Left lung (tissue), 14 donors: ENCODE measurements at places on chromosomes 1 and 21. TPM values are rescaled to one million over a fixed set of nuclear protein-coding genes. Genes with fewer than 3 reads are reported as not detected.

ARHGAP30 gene
- 18.8 TPM for total RNA-seq

- no peaks in the 10 kb centered on the region for H3K27me3 ChIP-seq
- H3K36me3 ChIP-seq, result peaks cover 56% of the 10 kb centered on the region
- no peak overlapping the region for H3K4me3 ChIP-seq
- DNase-seq, result no peak
These were observed 73.1 kb downstream of the SLC66A1 start for GRCh38 chr1:19385221-19385620.

DNA sequence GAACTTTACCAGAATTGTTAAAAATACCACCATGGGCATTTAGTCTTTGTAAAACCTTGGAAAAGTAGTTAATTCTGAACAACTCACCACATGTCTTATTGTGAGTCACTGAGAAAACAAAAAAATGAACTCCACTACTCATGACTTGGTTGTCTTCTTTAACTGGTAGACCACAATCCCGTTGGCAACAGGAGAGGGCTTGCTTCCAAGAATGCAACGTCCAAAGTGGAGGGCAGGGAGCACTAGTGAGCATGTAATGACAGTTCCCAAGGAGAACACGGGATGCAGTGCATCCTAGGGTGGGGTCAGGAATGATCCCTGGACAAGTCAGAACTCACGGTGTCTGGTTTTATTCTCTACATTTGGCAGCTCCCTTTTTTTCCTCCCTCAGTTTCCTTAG, 15.2 kb upstream of the HMCN1 start:
- DNase-seq, result peak; percentile 42
- no peak overlapping the region for H3K4me3 ChIP-seq

- H3K36me3 ChIP-seq, result peaks cover 15% of the 10 kb centered on the region
- no peak overlapping the region for H3K27ac ChIP-seq
- no peaks in the 10 kb centered on the region for H3K27me3 ChIP-seq
- no peak for DNase-seq
- H3K4me1 ChIP-seq, result peaks cover 3% of the 10 kb centered on the region
These were observed 3.2 kb downstream of the ZNF684 start for GRCh38 chr1:40534589-40534988.

DNA sequence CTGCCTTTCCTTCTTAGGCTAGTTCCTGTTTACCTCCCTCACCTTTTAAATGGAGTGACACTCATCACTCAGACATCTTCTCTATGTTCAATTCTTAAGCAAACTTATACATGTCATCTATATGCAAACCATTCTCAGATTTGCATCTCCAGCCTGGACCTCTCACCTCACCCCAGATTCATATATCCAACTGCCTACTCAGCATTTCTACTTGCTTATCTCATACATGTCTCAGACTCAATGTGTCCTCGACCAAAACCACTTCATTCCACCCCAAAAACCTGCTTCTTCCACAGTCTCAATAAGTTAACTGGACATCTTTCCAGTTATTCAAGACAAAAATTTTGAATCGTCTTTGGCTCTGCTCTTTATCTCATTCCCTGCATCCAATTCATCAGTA, 62.6 kb downstream of the ERICH3 start:
- no peaks in the 10 kb centered on the region for H3K4me1 ChIP-seq
- no peak overlapping the region for H3K4me3 ChIP-seq
- H3K36me3 ChIP-seq, result no peaks in the 10 kb centered on the region
- no peak overlapping the region for H3K27ac ChIP-seq

- H3K4me1 ChIP-seq, result no peaks in the 10 kb centered on the region
- no peak overlapping the region for H3K4me3 ChIP-seq
- H3K36me3 ChIP-seq, result no peaks in the 10 kb centered on the region
- DNase-seq, result no peak
These were observed 81.4 kb downstream of the TRABD2B start for GRCh38 chr1:47915677-47916353.

CSF3R gene
- total RNA-seq, result 63.8 TPM

GRCh38 chr1:209529233-209529632, 54.3 kb upstream of the CAMK1G start:
- no peak for DNase-seq
- H3K36me3 ChIP-seq, result no peaks in the 10 kb centered on the region
- H3K4me1 ChIP-seq, result no peaks in the 10 kb centered on the region

GRCh38 chr1:167704715-167705114, 17.1 kb upstream of the MPZL1 start:
- H3K27ac ChIP-seq, result no peak overlapping the region
- peaks cover 56% of the 10 kb centered on the region for H3K36me3 ChIP-seq
- H3K4me1 ChIP-seq, result no peaks in the 10 kb centered on the region

DNA sequence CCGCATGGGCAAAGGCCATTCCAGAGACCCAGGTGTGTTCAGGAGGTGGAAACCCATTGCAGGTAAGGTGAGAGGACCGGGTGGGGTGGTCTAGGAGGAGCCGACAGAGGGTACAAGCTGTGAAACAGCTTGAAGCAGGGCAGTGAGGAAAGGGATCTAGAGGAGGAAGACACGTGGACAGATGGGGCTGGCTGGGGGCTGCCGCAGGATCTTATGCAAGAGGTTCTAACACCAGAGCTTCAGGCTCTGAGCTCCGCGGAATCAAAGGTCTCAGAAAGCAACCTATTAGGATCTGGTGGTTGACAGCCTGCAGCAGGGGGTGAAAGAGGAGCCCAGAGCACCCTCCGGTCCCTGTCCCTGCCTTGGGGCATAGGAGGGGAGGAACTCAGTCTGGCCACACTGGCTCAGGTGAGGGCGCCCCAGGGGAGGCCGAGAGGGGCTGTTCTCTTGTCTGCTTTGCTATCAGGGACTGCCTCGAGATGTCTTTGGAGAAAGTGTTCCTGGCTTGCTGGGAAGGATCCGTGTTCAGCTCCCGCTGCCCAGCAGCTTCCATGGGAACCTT, 1.9 kb downstream of the TFF1 start:
- no peaks in the 10 kb centered on the region for H3K4me1 ChIP-seq
- H3K36me3 ChIP-seq, result no peaks in the 10 kb centered on the region
- no peaks in the 10 kb centered on the region for H3K27me3 ChIP-seq
- H3K4me3 ChIP-seq, result no peak overlapping the region
- no peak overlapping the region for H3K27ac ChIP-seq
- no peak for DNase-seq

GRCh38 chr21:44506279-44507255, 33.4 kb downstream of the KRTAP10-1 start:
- H3K27ac ChIP-seq, result no peak overlapping the region
- H3K4me3 ChIP-seq, result no peak overlapping the region
- no peaks in the 10 kb centered on the region for H3K4me1 ChIP-seq
- no peak for DNase-seq

DNA sequence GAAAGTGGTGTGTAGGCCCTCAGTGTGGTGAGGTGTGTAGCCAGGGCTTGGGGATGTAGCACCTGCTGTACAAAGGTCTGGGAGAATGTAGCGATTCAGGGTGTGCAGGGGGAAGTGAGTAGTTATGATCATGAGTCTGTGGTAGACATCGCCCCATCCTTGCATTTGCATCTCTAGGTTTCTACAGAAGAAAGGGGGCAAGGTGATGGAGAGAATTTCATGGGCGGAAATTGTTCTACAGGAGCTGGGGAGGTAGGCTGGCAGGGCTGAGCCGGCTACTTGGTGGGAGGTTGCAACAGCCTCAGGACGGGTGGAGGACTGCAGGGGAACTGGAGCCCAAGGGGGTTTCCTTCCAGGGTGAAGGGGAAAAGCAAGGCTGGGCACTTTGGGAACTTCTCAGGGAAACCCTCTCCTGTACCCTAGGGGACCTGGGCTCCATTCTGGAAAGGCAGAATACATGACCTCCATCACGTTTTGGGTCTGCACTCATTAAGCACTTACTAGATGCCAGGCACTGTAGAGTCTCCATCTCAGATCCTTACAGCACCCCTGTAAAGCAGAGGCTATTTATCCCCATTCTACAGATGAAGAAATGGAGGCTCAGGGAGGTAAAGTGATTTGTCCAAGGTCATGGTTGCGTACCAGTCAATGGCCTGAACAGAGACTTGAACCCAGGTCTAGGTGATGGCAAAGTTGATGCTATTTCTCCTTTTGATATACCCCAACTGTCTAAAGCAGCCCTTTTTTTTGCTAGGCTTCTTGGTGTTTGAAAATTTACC, 14.5 kb upstream of the TNFRSF1B start:
- H3K36me3 ChIP-seq, result no peaks in the 10 kb centered on the region
- peaks cover 97% of the 10 kb centered on the region for H3K4me1 ChIP-seq
- no peak for DNase-seq
- no peaks in the 10 kb centered on the region for H3K27me3 ChIP-seq
- H3K27ac ChIP-seq, result peak overlapping the region; percentile 98
- no peak overlapping the region for H3K4me3 ChIP-seq

GRCh38 chr1:166915941-166916340, 39.9 kb upstream of the TADA1 start:
- H3K4me1 ChIP-seq, result no peaks in the 10 kb centered on the region
- no peak for DNase-seq
- H3K4me3 ChIP-seq, result no peak overlapping the region

TIE1 gene
- 38.5 TPM for total RNA-seq
